WTC11 (cell line): ENCODE measurements at places on chromosomes 12 and 14.
A peak's percentile ranks its signal among the peaks of the same experiment; 100 is the strongest.

- H3K36me3 ChIP-seq, result peaks cover 13% of the 10 kb centered on the region
- peaks cover 38% of the 10 kb centered on the region for H3K4me1 ChIP-seq
- H3K4me3 ChIP-seq, result no peak overlapping the region
- H3K27me3 ChIP-seq, result no peaks in the 10 kb centered on the region
- no peak for DNase-seq
Measured at GRCh38 chr12:47236109-47236714, 156.5 kb upstream of the AMIGO2 start.

DNA sequence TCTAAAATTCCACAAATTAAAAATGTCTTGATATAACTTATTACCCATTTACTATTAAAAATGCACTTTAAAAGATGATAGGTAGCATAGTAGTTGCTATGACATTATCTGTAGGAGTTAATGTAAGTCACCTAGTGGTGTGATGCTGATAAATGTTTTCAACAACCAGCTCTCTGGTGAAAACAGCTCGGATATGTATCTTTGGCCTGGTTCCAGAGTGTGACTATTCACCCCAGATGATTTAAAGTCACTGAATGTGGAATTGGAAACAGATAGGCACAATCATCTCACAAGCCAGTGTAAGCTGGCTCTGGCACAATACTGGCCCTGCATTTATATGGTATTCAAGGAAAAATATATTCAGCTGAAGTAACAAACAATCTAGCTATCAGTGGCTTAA lies 9.2 kb upstream of the CCDC196 start:
- H3K4me3 ChIP-seq, result no peak overlapping the region
- H3K27me3 ChIP-seq, result no peaks in the 10 kb centered on the region; the same call in 1 of the 2 replicates
- no peaks in the 10 kb centered on the region for H3K4me1 ChIP-seq
- no peak for DNase-seq
- H3K27ac ChIP-seq, result no peak overlapping the region

GRCh38 chr12:108133482-108133881 lies 4.4 kb downstream of the WSCD2 start:
- H3K4me3 ChIP-seq, result no peak overlapping the region
- H3K27ac ChIP-seq, result no peak overlapping the region; the same call in 1 of the 2 replicates
- DNase-seq, result no peak
- H3K27me3 ChIP-seq, result peaks cover 25% of the 10 kb centered on the region
- peaks cover 38% of the 10 kb centered on the region for H3K4me1 ChIP-seq

DNA sequence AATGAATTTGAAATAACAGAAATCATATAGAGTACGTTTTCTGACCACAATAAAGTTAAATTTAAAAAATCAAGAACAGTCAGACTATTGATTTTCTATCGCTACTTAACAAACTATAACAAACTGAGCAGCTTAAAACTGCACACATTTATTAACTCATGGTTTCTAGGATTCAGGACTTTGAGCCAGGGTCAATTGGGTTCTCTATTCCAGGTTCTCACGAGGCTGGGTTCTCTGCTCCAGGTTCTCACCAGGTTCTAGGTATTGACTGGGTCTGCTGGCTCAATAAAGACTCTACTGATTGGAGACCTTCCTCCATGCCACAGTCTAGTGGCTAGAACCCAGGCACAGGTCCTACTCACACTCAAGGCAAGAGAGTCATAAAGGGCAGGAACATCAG lies 22.8 kb downstream of the ABCC9 start:
- H3K4me1 ChIP-seq, result no peaks in the 10 kb centered on the region
- H3K4me3 ChIP-seq, result no peak overlapping the region
- no peak for DNase-seq
- no peaks in the 10 kb centered on the region for H3K36me3 ChIP-seq
- H3K27me3 ChIP-seq, result no peaks in the 10 kb centered on the region

GRCh38 chr12:113184098-113184899 lies 979 bp downstream of the DDX54 start:
- no peak for DNase-seq
- peaks cover 14% of the 10 kb centered on the region for H3K4me1 ChIP-seq
- H3K4me3 ChIP-seq, result peak overlapping the region; percentile 88
- peak overlapping the region; percentile 76 for H3K27ac ChIP-seq

- H3K27me3 ChIP-seq, result no peaks in the 10 kb centered on the region
- no peak overlapping the region for H3K4me3 ChIP-seq
- H3K27ac ChIP-seq, result no peak overlapping the region
- peaks cover 1% of the 10 kb centered on the region; the same call in 1 of the 2 replicates for H3K36me3 ChIP-seq
- no peak for DNase-seq
Measured at GRCh38 chr14:60133487-60133886, 31.7 kb downstream of the DHRS7 start.

- H3K4me3 ChIP-seq, result no peak overlapping the region
- no peak for DNase-seq
- H3K27ac ChIP-seq, result peak overlapping the region; percentile 37
- H3K27me3 ChIP-seq, result peaks cover 4% of the 10 kb centered on the region; the same call in 1 of the 2 replicates
- peaks cover 28% of the 10 kb centered on the region for H3K36me3 ChIP-seq
Measured at GRCh38 chr12:108853981-108854446, 3.4 kb downstream of the SSH1 start.

DNA sequence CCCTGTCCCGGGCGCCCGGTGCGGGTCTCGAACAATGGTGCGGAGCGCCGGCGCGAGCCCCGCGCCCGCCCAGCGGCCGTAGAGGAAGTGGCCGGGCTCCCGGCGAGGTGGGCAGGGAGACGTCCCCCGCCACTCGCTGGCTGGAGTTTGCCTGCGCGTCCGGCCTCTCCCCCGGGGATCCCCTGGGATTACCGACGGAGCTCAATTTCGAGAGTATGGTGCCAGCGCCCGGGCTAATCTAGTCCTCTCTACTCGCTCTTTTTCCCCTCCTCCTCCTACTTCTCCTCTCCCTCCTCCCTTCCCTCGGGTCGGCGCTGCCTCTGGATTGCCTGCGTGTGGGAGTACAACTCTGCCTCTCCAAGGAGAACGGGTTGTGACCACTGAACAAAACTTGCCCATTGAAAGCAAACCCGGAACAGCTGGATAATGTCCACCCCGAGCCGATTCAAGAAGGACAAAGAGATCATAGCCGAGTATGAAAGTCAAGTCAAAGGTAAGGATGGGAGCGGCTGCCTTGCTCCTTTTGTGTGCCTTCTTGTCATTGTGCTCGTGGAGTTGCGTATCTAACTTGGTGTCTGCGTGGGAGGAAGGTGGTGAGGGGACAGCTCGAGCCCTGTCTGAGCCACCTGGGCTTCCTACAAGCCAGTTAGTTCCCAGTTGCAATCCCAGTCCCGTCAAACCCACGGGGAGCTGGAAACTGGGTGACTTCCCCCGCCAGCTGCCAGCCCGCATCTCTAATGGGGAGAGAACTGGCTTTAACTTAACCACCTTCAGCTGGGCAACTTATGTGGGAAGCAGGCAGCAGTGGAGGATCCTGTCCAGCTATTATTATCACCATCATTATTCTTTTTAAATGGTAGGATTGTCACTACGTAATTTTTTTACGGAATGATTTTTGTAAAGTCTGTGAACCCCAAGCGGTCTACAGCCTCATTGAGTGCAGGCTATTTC lies at the start of gene SRGAP1:
SRGAP1 (plus strand) TSS at position 310 of the 951 bp plus-strand sequence; CDS start at position 427, 117 bp downstream.
- peaks cover 4% of the 10 kb centered on the region for H3K27me3 ChIP-seq
- no peaks in the 10 kb centered on the region for H3K36me3 ChIP-seq
- DNase-seq, result no peak
- H3K4me3 ChIP-seq, result peak within 1 kb of the TSS; percentile 95

- H3K4me3 ChIP-seq, result no peak overlapping the region
- peaks cover 13% of the 10 kb centered on the region for H3K36me3 ChIP-seq
- H3K27ac ChIP-seq, result no peak overlapping the region
- no peak for DNase-seq
- peaks cover 38% of the 10 kb centered on the region for H3K4me1 ChIP-seq
Measured at GRCh38 chr12:40647651-40648050, 44.6 kb upstream of the CNTN1 start.

DNA sequence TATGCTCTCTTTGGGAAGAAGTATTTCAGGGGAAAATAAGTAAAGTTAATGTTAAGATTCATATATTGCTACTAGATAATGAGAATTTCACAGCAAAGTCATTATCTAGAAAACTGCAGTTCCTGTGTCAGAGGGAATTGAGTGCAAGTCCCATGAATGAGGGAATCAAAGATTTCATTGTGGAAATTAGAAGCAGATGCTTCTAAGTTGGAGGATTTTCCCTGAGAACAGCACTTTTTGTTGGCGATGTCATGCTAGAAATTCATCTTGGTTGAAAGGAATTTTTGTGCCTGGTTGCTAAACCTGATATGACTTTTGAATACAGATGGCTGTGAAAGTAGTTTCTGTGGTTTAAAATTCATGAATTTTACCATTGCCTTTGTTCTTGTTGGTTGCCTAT lies 25.6 kb downstream of the FRMD6 start:
- H3K27ac ChIP-seq, result no peak overlapping the region
- no peak for DNase-seq
- no peaks in the 10 kb centered on the region for H3K27me3 ChIP-seq
- H3K4me1 ChIP-seq, result peaks cover 10% of the 10 kb centered on the region
- no peaks in the 10 kb centered on the region for H3K36me3 ChIP-seq

DNA sequence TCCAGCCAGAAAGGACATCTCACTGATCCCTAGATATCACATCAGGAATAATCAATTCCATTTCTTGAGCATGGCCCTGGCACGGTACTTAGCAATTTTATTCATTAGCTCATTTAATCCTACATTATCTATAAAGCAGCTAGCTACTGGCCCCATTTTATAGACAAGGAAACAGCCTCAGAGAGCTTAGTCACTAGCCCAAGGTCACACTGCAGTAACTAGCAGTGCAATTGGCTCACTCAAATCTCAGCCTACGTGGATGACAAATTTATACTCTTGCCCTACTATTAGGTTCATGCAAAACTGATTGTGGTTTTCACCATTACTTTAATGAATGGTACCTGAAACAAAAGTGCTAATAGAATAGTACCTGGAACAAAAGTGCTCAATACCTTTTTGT lies 41.7 kb downstream of the NUAK1 start:
- peaks cover 51% of the 10 kb centered on the region for H3K4me1 ChIP-seq
- H3K4me3 ChIP-seq, result no peak overlapping the region

- H3K27ac ChIP-seq, result no peak overlapping the region; the same call in 1 of the 2 replicates
- H3K36me3 ChIP-seq, result no peaks in the 10 kb centered on the region
- peak; percentile 39 for DNase-seq
- no peaks in the 10 kb centered on the region for H3K27me3 ChIP-seq
- no peak overlapping the region for H3K4me3 ChIP-seq
Measured at GRCh38 chr14:44962334-44963043, 499 bp downstream of the TOGARAM1 start.

GRCh38 chr12:6825398-6826124 lies 2.6 kb upstream of the P3H3 start:
- peaks cover 5% of the 10 kb centered on the region; the same call in 1 of the 2 replicates for H3K36me3 ChIP-seq
- H3K4me3 ChIP-seq, result peak overlapping the region; percentile 78
- peaks cover 45% of the 10 kb centered on the region for H3K27me3 ChIP-seq
- no peak overlapping the region for H3K27ac ChIP-seq

DNA sequence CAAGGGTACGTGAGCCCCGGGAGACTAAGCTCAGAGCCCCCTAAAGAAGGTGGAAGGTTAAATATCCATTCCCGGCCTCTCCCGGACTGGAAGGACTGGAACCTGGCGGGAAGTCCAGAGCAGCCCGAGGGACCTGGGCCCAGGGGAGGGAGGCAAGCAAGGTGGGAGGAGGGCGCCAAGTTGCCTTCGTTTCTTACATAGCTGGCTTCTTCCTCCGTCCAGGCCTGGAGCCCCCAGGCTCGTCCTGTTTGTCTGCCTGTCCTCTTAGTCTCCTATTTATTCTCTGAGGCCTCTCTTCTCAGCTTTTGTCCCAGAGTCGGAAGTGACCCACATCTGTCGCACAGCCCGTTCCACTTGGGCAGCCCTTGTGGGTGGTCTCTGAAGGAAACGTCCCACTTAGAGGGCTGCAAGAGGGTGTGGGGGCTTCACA lies 745 bp downstream of the PCK2 start:
- H3K27me3 ChIP-seq, result peaks cover 10% of the 10 kb centered on the region
- H3K27ac ChIP-seq, result peak overlapping the region; percentile 97
- DNase-seq, result no peak

GRCh38 chr12:105331805-105332251 lies 1.3 kb downstream of the C12orf75 start:
- peaks cover 37% of the 10 kb centered on the region for H3K4me1 ChIP-seq
- no peaks in the 10 kb centered on the region for H3K36me3 ChIP-seq
- no peak for DNase-seq
- peaks cover 59% of the 10 kb centered on the region for H3K27me3 ChIP-seq

DNA sequence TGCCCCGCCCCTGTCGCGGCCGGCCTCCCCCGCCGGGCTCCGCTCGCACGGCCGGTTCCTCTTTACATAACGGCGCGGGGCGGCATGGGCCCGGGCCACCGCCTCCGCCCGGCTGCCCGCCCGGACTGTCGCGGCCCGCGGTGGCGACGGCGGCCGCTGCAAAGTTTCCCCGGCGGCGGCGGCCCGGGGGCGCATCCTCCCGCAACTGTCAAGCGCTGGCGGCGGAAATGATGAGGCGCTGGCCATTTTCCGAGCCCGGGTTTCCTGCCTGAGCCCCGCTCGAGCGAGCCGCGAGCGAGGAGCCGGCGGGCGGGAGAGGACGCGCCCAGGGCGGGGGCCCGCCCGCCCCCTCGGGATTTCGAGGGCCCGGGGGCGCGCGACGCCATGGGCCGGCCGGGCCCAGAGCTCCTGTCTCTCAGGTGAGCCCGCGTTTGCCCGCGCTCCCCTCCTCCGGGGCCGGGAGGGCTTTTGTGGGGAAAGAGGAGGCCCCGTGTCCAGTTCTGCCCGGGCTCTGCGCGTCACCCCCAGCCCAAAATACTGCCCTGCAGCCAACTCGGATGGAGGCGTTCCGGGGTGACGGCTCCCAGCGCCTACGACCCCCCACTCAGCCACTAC lies at the start of gene SH2B3:
SH2B3 (plus strand) TSS at position 65 of the 615 bp plus-strand sequence. CDS start 12,223 bp downstream, outside the sequence.
- H3K27me3 ChIP-seq, result 0 out of 2 replicates have a peak, but pooled peaks cover 2% of the 10 kb centered on the region
- no peaks in the 10 kb centered on the region for H3K36me3 ChIP-seq
- H3K4me1 ChIP-seq, result peaks cover 52% of the 10 kb centered on the region

DNA sequence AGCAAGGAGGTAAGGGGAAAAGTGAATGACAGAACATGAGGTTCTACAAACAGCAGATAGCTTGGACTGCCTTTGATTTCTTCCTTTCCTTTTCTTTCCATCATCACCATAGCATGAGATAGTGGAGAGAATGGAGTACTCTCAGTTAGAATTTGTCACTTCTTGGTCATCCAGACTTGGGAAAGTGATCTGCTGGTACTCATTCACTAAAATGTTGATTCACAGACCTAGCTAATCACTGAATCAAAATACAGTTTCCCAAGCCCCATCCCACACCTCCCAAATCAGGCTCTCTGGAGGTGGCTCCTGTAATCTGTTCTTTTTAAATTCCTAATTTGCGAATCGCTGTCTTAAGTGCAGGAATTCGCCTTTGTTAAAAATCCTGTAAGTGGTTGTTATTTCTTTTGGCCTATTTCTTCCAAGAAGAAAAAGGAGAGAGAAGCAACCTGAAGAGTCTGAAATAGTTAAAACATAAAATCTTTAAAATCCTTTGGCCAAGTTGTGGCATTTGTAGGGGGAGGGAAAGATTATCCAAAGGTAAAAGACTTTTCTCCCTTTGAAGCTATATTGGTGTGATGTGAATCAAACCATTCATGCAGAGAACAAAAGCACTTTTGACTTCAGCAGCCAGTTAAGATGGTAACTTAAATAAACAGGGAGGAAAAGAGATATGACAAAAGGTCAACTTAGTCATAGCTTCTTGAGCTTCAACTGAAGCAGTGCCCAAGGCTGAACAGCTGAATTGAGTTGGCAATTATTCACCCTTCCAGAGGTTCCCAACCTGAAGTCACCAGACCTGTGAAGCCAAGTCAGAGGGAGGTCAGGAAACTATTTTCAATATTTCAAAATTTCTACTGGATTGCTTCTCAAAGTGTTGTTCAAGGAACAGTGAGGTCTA lies 255.1 kb upstream of the KRR1 start:
- H3K4me3 ChIP-seq, result no peak overlapping the region
- H3K4me1 ChIP-seq, result peaks cover 51% of the 10 kb centered on the region
- no peaks in the 10 kb centered on the region for H3K27me3 ChIP-seq
- no peaks in the 10 kb centered on the region for H3K36me3 ChIP-seq
- no peak overlapping the region for H3K27ac ChIP-seq
